ENCODE measurements at places on chromosomes 6 and 20. TPM values are rescaled to one million over a fixed set of nuclear protein-coding genes. Genes with fewer than 3 reads are reported as not detected.
A peak's percentile ranks its signal among the peaks of the same experiment; 100 is the strongest.

NRN1 gene
- total RNA-seq: 10.7 TPM

IP6K3 gene
- total RNA-seq: 6.1 TPM

NKAIN2 gene
- 0.68 TPM for total RNA-seq

GRCh38 chr6:29661071-29661470 lies 4.2 kb downstream of the MOG start:
- no peak for DNase-seq

DNA sequence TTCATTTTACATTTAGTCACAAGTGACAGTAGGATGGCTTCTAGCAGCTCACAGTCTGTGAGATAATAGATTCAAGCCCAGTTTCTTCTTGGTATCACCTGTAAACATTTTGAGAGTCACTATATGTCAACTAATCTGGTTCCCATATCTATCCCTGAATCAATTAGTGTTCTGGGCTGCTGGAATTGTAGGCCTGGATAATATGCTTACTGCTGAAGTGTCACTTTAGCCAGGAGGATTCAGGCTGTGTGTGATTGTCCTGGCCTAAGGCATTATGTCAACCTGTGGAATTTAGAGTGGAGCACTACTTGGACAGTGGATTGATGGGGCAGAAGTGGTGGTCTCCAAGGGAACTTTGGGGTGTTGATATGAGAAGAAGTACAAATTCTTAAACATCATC lies 1071.8 kb upstream of the CITED2 start:
- no peak for DNase-seq

MBOAT1 gene
- total RNA-seq: 6.9 TPM

DNA sequence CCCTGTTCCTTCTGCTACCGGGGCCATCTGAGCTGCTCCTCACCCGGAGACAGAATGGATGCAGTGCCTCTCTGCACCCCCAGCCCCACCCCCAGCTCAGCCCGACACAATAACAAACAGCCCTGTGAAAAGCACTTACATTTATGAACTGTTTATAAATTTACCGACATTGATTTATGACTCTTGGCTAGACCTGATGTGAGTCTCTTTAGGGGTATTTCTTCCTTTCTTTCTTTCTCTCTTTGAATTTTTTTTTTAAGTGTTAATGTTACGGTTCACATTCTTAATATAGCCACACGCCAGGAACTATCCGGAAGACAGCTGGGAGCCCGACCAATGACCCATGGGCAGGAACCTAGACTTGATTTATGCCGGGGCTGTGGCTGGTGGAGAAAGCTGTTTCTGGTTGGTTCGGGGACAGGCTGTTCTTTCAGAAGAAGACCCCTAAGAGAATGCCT lies 266.3 kb downstream of the CDC5L start:
- no peak for DNase-seq

- no peak for DNase-seq
Observed at GRCh38 chr20:20827992-20828597, 115.7 kb upstream of the RALGAPA2 start.

DNA sequence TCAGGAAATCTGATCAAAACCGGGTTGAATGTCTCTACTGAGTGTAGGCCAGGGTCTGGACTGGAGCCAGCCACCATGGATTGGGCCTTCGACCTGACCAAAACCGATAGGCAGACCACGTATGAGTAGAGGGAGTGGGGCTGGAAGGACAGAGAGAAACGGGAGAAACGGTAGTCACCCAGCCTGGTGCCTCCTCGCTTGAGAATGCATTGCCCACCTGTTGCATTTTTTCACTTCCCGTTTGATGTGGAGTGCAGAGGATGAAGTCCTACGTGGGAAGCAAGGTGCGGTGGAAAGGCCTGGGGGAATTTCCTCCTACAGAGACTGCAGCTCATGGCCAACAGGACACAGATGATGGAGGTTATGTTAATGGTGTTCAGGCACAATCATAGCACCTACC lies 53.9 kb upstream of the ECI2 start:
- no peak for DNase-seq

COL11A2 gene
- total RNA-seq: 0.41 TPM

MAPK14 gene
- total RNA-seq: 91.1 TPM

RIMS4 gene
- 2.1 TPM for total RNA-seq

TNF gene
- total RNA-seq: not detected

- DNase-seq: no peak
Observed at GRCh38 chr6:113901482-113901881, 44.3 kb downstream of the MARCKS start.

DNA sequence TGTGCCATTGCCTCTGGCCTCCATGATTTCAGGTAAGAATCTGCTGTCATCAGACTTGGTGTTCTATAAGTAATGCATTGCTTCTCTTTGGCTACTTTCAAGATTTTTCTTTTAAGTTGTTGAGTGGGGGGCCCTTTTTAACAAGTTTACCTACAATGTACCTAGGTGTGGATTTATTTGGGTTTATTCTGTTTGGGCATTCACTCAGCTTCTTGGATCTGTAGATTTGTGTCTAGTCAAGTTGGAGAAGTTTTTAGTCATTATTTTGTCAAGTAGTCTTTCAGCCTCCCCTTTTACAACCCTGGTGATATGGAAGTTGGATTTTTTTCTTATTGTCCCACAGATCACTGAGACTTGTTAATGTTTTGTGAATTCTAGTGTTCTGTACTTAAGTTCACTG lies 14.1 kb downstream of the ENPP5 start:
- no peak for DNase-seq

AIF1 gene
- total RNA-seq: 12.5 TPM

GRCh38 chr20:46990017-46990595 lies 95.5 kb downstream of the EYA2 start:
- no peak for DNase-seq

DNA sequence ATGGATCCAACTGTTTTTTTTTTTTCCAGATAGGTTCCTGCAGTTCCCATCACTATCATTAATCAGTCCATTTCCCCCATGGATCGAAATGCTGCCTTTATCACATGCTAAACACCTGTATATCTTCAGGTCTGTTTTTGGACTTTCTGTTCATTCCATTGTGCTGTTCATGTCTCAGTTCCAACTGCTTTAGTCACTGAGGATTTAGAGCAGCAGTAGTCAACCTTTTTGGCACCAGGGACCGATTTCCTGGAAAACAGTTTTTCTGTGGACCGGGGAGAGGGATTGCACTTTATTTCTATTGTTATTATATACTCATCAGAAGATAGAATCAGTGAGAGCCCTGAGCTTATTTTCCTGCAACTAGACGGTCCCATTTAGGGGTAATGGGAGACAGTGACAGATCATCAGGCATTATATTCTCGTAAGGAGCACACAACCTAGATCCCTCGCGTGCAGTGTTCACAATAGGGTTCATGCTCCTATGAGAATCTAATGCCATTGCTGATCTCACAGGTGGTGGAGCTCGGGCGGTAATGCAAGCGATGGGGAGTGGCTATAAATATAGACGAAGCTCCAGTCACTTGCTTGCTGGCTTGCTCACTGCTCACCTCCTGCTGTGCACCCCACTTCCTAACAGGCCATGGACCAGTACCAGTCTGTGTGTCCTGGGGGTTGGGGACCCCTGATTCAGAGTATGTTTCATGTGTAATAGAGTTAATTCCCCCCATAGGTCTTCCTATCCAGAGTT lies 46.0 kb downstream of the CAP2 start:
- no peak for DNase-seq

GRCh38 chr20:49727894-49728885 lies 14.5 kb upstream of the B4GALT5 start:
- no peak for DNase-seq

DNA sequence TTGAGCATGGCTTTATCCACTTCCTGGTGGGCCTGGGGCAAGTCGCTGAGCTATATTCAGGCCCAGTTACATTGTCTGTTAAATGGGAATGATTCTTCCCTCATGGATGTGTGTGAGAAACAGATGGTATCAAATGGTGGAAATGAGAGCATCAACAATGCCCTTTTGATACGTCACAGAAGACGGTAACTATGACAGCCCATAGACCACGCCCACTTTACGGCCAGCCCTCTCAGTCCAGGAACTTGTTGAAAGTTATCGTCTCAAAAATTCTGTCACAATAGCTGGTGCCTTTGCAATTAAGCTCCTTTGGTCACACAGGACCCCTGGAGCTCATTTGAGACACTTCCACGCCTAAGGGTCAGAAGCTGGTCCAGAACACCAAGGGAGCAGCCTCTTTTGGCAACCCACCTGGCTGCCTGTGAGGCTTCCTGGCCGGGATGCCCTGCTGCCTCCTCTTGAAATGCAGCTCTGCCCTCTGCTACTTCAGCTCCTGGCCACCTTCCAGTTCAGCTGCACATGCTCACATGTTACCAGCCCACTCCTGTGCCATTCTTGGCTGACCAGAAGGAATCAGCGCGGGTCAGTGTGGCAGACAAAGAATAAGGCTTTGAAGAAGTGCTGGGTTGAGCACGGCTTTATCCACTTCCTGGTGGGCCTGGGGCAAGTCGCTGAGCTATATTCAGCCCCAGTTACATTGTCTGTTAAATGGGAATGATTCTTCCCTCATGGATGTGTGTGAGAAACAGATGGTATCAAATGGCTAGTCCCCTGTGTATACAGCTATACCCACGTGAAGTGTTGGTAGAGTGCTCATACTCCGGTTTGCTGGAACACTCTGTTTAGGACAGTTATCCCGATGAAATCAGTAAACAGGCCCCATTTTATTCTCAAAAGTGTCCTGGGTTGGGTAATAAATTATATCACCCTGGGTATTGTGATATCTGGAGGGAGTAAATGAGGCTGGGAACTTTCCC lies 199.2 kb upstream of the SUPT3H start:
- peak; percentile 80 for DNase-seq

DNA sequence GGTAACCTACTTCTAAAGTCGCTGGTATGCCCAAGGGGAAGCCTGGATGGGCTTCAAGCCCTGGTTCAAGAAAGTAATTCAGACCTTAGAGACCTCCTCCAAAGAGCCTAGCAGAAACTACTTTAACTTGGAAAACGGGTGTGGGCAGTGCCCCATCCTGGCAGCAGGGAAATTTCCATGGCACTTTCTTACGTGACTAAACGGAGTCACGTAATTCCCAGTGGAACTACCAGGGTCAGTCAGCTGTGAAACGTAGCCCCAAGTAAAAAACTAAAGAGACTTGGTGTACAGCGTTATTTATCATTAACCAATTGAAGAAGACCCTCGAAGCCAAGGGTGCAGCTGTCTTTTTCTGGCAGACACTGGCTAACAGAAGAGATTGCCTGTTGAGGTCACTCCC lies 114.0 kb downstream of the RCAN2 start:
- no peak for DNase-seq

GRCh38 chr6:18823782-18824386 lies 436.7 kb downstream of the RNF144B start:
- DNase-seq: no peak

GRCh38 chr20:2053615-2054014 lies 48.0 kb upstream of the STK35 start:
- no peak for DNase-seq

THBS2 gene
- 59.0 TPM for total RNA-seq

SUMO4 gene
- 11.1 TPM for total RNA-seq

All from sigmoid colon (tissue), 7 donors.